ENCODE measurements at places on chromosomes 16 and 17. TPM values are rescaled to one million over a fixed set of nuclear protein-coding genes. Genes with fewer than 3 reads are reported as not detected.

- no peak for DNase-seq
Observed at GRCh38 chr16:55991843-55992242, 116.7 kb upstream of the CES5A start.

DNA sequence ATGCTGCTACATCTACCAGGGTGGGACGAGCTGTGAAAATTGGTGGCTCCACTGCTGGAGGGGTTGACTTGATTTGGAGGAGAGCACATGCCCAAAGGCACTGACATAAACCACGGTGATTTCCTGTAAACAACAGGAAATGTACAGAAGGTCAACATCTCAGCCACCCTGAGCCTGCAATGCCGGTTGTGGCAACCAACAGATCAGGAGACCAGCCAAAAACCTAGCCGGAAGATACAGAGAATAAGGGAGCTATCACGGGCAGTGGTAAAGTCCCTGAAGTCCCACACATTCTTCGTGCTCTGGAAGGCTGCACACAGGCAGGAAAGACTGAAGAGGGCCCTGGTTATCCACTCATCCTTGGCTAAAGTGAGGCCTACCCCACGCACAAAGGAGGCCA lies 56.2 kb downstream of the ADCY9 start:
- no peak for DNase-seq

GRCh38 chr17:63681530-63681929 lies 18.4 kb downstream of the LIMD2 start:
- DNase-seq, result no peak

GRCh38 chr16:15701975-15702970 lies 52.2 kb downstream of the NDE1 start:
- no peak for DNase-seq

DNA sequence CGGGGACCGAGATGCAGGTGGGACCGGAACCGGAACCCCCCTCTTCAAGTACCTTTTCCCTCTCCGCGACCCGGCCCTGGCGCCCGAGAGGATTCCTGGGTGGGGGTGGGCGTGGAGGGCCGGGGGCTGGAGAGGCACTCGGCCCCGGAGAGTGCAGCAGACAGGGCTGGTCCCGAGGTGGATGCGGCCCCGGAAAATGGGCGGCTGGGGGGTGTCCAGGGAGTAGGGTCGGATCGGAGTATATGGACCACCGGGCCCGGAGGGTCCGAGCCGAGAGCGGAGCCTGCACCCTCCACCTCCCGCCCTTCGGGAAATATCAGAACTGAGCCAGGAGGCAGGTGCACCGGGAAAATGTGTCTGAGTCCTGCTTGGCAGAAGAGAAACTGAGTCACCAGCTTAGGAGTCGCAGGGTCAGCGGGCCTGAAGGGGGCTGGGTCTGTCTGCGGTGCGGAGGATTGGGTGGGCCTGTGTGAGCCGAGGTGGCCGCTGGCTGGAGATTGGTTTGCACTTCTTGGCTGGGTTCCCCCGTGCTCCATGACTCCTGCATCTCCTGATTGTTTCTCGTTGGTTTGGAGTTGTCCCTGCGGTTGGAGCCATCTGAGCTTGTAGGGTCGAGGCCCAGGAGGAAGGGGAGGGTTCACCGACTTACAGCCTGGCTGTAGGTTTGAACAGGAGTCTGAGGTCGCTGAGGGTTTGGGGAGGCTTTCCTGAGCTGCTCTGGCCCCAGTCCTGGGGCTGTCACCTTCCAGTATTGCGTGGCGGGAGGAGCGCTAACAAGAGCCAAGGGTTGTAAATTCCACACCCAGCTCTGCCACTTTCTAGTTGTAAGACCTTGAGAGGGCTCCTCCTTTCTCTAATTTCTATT lies 518 bp downstream of the SH2B1 start:
- no peak for DNase-seq

- DNase-seq, result no peak
Observed at GRCh38 chr17:41750862-41751261, 16.4 kb upstream of the HAP1 start.

GRCh38 chr16:75647112-75647491 lies 363 bp downstream of the KARS1 start:
- no peak for DNase-seq

DNA sequence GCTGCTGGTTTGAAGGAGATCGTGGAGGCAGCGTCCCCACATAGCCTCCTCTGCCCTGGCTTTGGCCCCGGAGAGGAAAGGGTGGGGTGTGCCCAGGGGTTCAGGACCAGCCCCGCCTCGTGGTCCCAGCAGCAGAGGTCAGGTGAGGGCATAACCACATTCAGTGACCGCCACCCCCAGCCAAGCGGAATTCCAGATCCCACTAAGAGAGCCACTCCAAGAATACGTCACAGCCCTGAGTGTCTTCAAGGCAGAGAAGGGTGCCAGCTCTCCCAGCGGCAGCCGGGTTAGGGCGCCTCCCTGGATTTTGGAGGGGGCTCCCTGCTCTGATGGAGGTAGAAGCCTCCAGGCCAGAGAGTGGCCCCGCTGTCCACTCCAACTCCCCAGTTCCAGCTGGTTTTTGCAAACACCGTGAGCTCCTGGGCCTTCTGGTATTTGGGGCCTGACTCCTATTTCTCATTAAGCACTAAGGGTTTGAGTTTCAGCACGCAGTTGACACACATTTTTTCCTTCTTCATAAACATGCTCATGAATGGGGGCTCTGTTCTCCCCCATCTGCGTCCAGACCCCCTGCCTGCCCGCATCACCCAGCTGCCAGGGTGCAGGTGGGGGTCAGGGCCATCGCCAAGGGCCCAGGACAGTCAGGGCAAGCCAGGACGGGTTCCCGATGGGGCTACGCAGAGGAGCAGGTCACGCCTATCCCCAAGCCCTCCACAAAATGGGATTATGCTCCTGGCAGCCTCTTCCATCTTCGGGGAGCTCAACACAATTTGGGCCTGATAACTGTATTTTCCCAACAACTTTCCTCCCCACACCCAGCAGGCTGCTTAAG lies 98.4 kb upstream of the PLCG2 start:
- DNase-seq, result no peak

DNA sequence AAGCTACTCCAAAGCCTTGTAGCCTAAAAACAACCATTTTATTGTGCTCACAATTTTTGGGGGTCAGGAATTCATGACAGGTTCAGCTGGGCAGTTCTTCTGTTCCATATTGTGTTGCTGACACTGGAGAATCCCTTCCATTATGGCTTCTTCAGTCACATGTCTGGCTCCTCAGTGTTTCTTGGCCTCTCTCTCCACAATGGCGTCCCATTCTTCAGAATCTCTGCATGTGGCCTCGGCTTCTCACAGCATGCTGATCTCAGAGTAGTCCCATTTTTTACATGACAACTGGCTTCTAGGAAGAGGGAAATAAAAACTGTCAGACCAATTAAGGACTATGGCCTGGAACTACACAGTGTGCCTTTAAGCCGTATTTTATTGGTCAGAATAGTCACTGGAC lies 49.7 kb downstream of the NF1 start:
- no peak for DNase-seq

GRCh38 chr17:8969901-8970300 lies 4.4 kb upstream of the PIK3R5 start:
- DNase-seq, result no peak

DNA sequence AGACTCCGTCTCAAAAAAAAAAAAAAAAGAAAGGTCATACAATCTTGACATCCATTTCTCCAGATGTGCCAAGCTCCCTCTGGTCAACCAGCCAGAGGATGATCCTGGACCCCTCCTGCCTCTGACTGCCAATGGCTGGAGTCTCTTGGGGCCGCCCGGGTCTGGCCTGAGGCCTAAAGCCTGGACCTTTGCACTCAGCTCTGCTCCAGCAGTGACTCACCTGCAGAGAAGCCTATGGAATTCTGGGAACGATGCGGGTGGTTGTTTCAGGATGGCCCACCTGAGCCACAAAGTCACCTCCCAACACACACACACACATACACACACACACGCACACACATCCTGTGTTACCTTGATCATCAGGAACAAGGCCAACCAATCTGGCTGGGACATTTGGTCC lies 64.0 kb upstream of the DNAH17 start:
- no peak for DNase-seq

DNA sequence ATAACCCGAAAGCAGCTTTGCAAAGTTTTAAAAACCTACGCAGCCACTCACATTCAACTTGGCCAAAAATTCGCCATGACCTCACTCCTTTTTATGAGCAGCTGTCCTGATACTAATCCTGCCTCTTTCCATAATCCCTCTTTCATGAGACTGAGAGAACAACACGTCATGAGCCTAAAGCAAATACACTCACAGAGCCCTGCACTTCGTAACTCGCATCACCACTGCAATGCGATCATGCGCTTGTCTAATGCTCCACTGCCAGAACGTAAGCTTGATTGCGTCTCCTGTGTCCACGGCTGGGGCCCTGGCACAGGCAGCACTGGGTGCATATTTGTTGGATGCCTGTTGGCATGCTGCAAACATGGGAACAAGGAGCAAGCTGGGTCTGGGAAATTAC lies 36.2 kb downstream of the CDRT4 start:
- DNase-seq, result no peak

GRCh38 chr17:74528491-74529199 lies 2.6 kb downstream of the CD300LB start:
- no peak for DNase-seq

Gene ZNF319
- total RNA-seq, result 13.2 TPM

Gene PTGES3L
- 1.5 TPM for total RNA-seq

Gene NPW
- total RNA-seq, result not detected

Gene CDC6
- 5.7 TPM for total RNA-seq

Gene MIF4GD
- total RNA-seq, result 35.7 TPM

Gene GP1BA
- total RNA-seq, result 1.9 TPM

Gene MT1A
- total RNA-seq, result not detected

Gene CNGB1
- total RNA-seq, result not detected

Gene FOXC2
- not detected for total RNA-seq

Gene CD300H
- total RNA-seq, result not detected

Gene KRT40
- not detected for total RNA-seq

Gene HBZ
- total RNA-seq, result not detected

Gene KCNJ12
- 0.15 TPM for total RNA-seq
